ENCODE measurements at places on chromosomes 16 and 17.

- no peak for DNase-seq
These were observed 14.2 kb downstream of the SLC7A5 start for GRCh38 chr16:87854907-87855683.

GRCh38 chr17:70011750-70012149 is 63.3 kb upstream of the KCNJ16 start:
- no peak for DNase-seq

GRCh38 chr17:77354670-77355455 is 214.1 kb downstream of the SEC14L1 start:
- no peak for DNase-seq

GRCh38 chr16:2687531-2688308 is 5.4 kb downstream of the KCTD5 start:
- DNase-seq = no peak

DNA sequence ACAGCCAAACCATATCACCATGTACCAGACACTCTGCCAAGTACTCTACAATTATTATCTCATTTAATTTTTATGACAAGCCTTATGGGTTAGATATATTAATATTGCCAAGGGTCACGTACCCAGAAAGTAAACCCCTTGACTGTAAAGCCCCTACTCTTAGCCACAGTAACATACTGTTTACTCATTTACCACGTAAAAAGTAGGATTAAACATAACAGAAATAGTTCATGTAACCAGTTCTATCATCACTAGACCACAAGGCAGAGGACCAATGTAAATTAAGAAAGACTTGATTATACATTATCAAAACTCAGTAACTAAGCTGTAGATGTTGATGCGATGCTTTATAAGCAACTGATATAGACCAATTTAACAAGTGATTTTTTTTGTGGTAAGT is 101.5 kb upstream of the CNTNAP4 start:
- no peak for DNase-seq

GRCh38 chr16:82404586-82405315 is 222.0 kb upstream of the CDH13 start:
- DNase-seq = no peak

DNA sequence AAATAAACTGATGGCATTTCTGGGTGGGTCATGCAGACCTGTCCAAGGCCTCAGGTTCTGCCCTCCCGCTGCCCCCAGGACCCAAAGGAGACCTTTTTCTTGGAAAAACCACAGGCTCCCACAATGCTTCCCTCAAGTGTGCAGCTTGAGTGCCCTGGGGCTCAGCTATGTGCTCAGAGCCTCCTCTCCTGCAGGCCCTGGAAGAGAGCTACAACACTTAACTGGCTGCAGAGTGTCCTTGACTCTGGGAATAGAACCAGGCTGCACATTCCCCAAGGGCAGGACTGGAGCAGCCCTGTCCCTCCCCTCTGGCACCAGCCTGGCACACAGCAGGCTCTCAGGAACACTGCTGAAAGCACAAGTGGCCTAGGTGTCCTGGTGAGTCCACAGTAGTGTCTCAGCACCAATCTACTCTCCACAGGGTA is 4.8 kb upstream of the SREBF1 start:
- DNase-seq = no peak

- DNase-seq = no peak
These were observed 23.4 kb upstream of the IL17C start for GRCh38 chr16:88614818-88615580.

GRCh38 chr17:49576088-49576916 is 631 bp downstream of the NXPH3 start:
- no peak for DNase-seq

DNA sequence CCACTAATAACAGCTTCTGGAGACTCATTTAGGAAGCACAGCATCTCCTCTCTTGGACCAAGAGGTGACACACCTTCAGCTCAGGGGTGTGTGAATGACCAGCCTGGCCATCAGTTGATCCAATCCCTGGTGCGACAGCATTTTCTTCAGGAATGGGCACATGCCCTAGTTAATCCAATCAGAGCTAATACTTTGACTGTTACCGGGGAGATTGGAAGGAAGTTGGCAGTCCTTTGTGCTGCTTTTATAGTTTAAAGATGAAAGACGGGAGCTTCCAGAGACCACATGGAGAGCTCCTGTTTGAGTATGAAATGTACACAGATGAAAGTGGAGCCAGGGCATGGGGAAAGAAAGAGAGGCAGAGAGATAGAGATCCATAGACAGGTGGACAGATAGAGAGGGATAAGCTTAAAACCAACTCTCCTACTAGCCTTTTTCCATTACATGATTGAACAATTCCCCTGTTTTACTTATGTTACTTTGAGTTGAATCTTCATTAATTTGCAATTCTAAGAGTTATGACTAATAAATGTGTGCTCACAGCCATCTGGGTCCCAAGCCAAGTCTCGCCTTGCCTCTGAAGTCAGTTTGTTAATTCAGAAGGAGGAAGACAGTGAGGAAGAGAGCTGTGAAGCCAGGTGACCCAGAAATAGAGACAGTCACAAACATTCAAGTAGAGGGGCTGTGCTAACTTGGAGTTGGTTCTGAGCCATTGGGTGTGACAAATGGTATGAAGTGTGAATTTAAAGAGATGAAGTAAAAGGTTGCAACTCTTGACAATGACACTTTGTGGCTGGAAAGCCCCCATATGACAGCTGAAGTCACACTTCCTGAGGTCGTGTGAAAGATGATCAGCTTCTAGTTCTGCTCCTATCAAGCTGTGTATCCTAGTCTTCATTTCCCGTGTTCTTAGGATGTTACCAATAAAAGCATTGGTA is 120.0 kb upstream of the GOT2 start:
- DNase-seq = no peak

DNA sequence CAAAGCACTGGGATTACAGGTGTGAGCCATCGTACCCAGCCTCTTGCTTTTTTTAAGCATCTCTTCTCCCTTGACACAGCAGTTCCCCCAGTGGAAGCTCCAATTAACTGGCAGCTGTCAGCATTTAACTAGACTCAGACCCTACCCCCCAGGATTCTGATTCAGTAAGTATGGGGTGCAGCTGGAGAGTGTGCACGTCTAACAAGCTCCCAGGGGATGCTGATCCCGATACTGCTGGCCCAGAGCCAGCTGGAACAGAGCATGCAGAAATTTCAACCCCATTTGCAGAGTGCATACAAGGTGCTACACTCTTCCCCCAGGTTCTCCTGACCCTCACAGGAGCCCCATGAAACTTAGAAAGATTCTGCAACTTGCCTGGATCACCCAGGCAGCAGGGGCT is 27.7 kb upstream of the BCO1 start:
- DNase-seq = no peak

DNA sequence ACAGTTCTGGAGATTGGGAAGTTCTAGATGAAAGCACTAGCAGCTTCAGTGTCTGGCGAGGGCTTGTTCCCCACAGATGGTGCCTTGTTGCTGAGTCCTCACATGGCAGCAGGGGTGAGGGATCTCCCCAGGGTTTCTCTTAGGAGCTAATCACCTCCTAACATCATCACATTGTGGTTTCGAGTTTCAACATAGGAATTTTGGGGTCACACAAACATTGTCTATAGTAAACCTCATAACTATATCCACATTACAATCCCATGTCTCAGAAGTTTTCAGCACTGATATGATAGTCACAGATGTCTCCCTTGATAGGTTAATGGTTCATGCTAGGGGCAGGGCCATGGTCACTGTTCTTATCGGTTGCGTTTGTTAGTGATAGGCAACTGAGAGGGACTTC is 13.8 kb downstream of the CLUAP1 start:
- DNase-seq = no peak

DNA sequence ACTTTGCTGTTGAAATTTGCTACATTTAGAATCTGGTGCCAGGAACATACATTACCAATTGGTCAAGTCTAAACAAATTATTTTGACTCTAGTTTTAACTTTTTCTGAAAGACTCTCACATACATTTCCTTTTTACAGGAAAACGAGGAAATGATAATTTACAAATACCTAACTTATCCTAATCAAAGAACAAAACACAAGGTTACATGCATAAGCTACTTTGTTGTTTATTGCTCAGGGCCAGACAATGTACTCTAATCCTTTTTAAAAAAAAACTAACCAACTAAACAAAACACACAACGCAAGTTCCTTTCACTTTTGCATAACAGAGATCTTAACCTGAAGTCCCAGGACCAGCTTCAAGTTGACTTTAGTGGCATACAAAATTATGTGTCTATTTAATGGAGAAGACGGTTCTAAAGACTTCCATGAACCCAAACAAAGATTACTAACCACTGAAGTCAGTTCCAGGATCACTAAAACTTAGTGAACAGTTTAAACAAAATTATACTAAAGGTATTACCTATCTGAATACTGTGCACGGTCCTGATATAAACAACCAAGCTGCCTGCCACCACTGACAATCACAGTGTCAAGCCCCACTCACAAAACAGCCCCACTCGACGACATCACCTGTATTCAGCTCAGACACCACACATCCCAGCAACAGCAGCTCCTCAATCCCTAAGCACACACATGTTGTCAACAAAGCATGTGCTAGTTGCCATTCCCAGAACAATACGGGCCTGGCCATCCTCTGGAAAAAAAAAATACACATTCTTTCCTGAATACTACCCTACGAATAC is 1.9 kb downstream of the ZNF652 start:
- DNase-seq = no peak

GRCh38 chr16:80150978-80151721 is 389.6 kb upstream of the DYNLRB2 start:
- DNase-seq = no peak

DNA sequence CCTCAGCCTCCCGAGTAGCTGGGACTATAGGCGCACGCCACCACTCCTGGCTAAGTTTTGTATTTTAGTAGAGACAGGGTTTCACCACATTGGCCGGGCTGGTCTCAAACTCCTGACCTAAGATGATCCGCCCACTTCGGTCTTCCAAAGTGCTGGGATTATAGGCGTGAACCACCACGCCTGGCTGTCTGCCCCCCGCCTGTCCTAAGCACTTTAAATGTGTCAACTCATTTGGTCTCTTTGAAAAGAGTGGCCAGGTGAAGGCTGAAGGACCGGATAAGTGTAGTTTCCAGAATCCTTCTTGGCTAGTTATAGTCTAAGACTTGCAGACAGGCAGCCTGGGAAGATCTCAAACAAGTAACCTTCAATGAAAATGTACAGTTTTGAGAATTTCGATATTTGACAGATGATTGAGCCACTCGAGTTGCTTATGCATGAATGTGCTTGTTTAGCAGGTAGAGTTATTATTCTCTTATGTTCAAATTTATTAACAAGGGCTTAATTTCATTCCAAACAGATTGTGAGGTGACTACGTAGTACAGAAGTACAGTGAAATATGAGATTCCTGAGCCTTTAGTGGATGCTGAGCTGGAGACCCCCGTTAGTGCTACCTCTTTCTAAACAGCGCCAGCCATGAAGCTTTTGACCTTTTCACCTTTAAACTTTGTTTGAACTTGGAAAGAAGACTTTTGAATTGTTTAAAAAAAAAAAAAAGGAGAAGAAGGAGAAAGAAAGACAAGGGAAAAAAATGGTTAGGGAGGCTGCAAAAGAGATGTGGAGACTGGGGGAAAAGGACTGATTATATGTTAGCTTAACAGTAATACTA is 164.4 kb upstream of the TBX2 start:
- DNase-seq = no peak

- no peak for DNase-seq
These were observed 323.0 kb downstream of the C16orf95 start for GRCh38 chr16:86994215-86994614.

- no peak for DNase-seq
These were observed 66.7 kb downstream of the TANGO6 start for GRCh38 chr16:68910051-68910450.

GRCh38 chr16:28100810-28101532 is 37.5 kb upstream of the GSG1L start:
- DNase-seq = no peak

DNA sequence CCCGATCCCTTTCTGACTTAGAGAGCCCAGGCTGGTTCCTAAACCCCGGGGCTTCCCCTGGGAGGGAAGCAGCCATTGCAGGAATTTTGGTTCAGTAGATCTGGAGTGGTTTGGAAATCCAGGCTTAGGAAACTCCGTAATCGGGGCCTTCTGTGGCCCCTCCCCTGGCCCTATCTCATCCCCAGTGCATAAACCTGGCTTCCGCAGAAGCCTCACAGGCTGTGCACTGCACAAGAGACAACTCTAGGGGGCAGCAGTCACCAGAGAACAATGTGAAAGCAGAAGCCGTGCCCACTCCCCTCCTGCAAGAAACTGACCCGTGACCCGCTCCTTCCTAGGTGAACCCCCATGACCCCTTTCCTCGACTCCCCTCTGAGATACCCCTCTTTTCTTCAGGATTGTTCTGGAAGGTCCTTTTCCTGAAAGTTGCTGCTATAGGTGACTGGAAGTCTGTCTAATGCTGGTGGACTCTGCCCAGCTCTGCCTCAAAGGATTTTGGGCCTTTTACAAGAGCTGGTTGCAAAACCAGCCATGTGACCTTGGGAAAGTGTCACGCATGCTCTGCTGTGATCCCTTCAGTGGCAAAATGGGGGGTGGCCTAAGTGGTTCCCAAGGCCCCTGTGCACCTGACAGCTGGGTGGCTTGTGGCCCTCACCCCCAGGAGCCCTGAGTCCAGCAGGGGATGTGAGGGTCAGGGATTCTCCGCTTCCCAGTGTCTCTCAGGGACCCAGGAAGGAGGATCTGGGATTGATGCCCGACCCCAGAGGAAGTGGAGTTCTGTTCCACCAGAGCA is 14.4 kb downstream of the GUCY2D start:
- DNase-seq = no peak

- no peak for DNase-seq
These were observed 2.3 kb downstream of the DNASE1 start for GRCh38 chr16:3656491-3657468.

DNA sequence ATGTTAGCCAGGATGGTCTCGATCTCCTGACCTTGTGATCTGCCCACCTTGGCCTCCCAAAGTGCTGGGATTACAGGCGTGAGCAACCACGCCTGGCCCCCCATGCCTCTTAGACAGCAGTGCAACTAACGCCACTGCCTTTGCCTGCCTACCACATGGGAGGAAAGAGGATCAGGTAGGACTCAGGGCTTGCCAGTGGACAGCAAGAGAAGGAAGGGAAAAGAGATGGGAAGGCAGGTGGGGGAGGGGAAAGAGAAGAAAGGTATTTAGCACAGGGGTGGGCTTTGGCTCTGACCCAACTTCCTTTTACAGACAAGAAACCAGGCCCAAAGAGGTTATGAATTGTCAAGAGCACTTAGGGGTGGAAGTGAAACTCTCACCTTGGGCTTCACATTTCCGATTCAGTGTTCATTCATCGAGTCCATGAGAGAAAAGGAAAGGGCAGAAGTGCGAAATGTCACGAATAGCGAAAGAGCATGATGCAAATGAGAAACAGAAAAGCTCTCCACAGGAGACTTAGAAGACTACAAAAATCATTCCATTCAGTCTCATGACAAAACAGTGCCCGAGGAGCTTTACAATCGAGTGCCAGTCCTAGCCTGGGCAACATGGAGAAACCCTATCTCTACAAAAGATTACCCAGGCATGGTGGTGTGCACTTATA is 36.4 kb downstream of the CDK5R1 start:
- no peak for DNase-seq

DNA sequence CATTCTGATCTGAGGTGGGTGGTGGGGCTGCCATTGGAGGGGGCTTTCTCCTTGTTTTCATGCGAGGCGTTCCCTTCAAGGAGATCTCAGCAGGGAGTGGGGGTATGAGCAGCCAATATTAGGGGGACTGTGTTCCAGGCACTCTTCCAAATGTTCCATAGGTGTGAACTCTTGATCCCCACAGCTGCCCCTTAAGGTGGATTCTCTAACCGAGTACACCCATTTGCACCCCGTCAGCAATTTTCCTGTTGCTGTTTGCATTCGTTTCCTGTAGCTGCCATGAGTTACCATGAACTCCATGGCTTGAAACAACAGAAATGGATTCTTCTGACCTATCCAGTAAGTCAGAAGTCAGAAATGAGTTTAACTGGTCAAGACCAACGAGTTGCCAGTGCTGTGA is 3.7 kb upstream of the PRR15L start:
- no peak for DNase-seq

Data from substantia nigra (tissue), 51 donors.